ENCODE measurements at places on chromosomes 16 and 17. TPM values are rescaled to one million over a fixed set of nuclear protein-coding genes. Genes with fewer than 3 reads are reported as not detected.

DNA sequence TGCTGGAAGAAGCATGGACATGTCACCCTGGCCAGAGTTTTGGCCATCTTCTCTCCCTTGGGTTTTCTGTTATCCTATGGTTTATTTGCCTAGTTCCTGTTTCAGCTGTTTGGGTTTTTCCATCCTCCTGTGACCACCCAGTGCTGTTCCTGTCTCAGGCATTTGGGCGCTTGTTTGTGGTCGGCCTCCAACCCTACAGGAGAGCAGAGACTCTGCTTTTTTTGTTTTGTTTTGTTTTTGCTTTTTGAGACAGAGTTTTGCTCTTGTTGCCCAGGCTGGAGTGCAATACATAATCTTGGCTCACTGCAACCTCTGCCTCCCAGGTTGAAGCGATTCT lies 3.3 kb upstream of the ZC3H7A start:
- no peak for DNase-seq

- DNase-seq, result no peak
Observed at GRCh38 chr16:265002-265529, 10.7 kb downstream of the RGS11 start.

DNA sequence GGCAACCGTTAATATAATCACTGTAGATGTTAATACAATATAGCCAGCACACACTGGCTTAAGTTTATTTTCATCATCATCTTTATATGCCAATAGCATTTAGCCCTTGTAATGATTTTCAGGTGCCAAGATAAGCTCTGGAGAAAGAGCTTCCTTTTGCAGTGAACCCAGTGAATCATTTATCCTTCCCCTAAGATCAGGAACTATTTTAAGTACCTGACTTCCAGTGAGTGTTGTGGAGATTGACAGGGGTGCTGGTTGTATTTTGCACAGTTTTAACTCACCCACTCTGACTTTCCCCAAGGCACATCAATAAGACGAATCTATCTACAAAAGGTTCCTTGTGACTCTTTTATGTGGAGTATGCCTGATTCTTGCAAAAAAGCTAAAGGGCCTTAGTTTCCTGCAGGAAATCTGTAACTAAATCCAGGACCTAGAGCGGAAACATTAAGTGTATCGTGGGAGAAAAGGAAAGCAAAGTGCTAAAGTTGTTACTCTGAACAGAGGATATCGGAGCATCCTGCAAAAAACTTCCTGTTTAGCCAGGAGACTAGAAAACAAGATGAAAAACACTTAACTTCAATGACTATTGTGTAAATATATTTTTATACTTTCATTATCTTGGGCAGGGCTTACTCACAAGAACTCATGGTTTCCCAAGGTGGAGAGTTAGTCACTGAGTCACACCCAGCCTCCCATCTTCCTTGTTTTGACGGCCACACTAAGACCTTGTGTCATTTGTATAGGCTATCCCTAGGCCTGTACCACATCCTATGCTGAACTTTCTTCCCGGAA lies 183.6 kb downstream of the MAP2K6 start:
- DNase-seq, result no peak

DNA sequence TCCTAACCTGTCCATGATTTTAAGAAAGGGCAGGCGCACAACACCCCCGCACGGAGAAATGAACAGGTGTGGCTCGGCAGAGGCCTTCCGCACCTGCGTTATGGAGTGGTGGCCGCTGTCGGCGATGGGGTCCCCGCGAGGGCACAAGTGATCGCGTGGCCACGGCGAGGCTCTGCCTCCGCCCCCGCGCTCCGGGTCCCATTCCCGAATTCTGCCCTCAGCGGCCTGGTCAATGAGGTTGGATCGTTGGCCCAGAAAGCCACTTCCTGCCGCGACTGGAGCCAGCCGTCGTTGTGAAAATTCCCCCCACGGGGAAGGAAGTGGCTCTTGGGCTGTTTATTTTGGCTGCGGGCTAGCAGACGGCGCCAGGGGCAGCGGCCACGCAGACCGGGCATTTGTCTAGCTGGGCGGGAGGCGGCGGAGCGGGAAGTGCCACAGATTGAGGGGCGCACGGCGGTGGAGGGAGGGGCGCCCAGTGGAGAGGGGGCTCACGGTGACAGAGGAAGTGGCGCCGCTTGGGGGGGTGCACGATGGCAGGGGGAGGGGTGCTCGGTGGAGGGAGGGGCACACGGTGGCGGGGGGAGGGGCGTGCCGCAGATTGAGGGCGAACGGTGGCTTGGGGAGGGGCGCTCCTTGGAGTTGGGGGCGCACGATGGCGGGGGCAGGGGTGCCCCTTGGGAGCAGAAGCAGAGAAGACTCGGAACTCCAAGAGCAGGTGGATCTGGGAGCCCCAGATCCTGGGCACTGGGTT lies 25.0 kb downstream of the MRC2 start:
- DNase-seq, result peak; percentile 67

DNA sequence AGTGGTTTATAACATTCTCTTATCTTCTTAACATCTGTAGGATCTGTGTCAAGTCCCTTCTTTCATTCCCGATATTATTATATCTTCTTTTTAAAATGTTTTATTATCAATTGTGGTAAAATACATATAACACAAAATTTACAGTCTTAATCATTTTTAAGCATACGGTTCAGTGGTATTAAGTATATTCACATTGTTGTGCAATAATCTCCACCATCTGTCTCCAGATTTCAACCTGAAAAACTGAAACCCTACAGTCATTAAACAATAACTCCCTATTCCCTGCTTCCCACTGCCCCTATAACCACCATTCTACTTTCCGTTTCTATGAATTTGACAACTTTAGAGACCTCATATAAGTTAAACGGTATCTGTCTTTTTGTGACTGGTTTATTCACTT lies 45.5 kb downstream of the CEP112 start:
- DNase-seq, result no peak

- DNase-seq, result no peak
Observed at GRCh38 chr16:74718741-74719610, 18.3 kb upstream of the MLKL start.

DNA sequence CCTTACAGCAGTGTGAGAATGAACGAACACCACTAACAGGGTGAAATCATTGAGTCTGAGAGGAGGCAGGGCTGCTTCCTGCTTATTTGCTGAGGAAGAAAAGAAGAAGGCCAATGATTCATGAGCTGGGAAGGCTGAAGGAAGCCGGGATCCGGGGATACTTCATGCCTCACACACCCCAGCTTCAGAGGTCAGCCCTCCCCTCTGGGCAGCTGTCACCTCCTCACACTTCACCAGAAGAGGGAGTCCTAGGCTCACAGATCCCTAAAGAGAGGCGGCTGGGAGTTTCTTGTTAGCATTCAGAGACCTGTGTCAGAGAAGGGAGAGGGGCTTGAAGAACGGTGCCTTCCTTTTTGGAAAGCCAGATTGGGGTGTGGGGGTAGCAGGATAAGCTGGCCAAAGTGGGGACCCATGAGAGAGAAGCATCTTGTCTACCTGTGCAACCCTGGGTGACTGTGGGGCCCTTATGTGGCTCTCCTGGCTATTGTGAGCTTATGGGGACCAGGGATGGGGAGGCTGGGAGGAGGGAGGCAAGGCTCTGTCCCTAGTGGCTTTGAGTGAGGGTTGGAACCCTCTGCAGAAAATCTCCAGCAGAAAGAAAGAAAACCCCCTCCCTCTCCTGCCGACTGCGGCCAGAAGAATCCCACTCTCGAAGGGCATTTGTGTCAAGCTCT lies 94.6 kb downstream of the RGS9 start:
- DNase-seq, result peak; percentile 31

DNA sequence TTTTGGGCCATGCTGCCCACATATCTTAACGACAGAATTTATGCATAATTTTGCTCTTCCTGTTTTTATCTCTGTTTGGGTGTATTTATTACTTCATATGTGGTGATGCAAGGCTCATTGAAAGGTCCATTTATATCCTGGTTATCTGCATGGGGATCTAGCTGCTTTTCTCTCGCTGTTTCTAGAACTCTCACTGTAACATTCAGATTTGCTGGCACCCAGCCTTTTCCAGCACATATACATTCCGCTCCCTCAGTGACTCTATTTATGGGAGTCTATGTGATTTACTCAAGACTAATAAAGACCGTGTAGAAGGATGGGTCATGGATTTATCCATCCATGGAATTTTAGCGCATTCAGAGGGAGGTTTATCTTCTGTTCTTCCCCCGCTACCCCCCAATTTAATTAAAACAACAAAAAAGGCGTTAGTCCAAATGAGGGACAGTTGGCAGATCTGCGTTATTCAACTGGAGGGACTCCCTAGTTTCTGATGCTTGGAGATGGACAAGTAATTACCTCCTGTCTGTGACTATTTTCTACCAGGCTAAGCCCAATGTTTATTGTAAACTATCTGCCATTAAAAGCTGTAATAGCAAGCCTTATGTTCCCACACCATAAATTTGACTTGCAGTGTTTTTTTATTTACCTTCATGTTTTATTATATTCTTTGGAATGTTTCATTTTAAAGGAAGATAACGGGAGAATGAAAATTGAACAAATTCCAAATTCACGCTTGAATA lies 19.8 kb upstream of the MARCHF10 start:
- no peak for DNase-seq

DNA sequence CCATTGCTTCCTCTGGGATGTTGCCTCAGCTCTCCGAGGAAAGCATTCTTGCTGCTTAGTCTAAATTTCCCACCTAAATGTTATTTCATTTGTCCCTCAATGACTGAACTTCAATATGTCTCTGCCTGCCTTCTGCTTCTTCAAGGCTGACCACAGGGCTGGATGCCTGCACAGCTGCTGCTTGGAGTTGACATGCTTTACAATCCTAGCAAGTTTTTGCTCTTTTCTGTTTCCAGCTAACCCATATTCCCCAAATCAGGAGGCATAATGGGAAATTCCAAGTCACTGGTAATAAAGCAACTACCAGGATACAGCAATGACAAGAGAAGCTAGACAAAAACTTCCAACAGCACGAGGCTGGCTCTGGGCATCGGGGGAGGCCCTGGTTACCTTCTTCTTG lies 48.9 kb downstream of the GTF3C1 start:
- DNase-seq, result no peak

DNA sequence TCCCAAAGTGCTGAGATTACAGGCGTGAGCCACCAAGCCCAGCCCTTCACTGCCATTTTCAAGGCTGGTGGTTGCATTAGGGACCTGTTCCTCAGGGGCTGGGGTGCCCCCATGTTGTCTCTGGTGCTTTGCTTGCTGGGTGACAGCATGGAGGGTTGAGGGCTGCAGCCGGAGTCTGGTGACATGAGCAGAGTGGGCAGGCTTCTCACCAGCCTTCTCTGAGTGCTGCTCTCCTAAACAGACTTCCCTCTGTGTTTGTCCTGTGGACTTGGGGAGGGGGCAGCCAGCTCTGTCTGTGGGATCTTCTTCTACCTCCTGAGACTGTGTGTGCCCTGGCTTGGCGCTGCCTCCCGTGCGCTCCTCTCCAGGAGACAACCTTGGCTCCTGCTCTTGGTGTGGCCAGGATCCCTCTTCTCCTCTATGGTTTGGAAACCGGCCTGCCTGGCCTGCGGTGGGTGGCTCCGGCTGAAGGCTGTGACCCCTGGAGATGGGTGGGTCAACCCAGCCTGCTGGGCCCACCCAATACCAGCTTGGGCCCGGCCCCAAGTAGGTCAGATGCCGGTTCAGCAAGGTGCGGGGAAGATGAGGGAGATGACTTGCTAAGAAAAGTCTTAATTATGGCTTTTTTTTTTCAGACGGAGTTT lies 72.1 kb downstream of the PDPK1 start:
- DNase-seq, result no peak

GRCh38 chr17:65099941-65100315 lies 37.2 kb upstream of the RGS9 start:
- DNase-seq, result peak; percentile 73

DNA sequence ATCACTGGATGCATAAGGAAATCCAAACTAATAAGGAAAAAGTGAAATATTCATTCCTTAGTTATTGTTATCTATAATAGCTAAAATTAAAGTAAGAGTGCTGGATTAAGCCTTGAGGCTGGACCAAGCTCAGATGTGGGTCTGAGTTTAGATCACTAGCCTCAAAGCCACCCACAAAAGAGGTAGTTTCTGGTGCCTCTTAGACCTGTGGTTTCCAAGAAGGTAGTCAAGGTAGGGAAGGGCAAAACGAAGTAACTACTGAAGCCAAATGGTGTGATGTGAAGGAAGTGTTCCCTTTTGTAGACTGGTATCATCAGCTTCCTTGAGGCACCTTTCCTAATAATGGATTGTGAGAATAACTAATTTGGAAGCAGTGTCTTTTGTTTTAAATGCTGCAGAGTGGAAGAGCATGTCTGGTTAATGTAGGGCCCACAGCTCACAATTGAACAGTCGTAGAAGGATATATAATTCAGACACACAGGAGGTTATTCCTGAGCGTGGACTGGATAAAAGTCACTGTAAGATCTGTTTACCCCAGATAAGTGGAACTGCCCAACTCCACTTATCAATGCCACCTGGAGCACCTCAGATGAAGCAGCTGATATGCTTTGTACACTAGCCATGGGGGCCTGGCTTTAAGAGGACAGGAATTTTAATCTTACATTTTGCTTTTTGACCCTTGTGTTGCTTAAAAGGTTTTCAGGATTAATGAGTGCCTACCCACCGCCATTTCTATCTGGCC lies 31.7 kb upstream of the LCMT1 start:
- no peak for DNase-seq

DNA sequence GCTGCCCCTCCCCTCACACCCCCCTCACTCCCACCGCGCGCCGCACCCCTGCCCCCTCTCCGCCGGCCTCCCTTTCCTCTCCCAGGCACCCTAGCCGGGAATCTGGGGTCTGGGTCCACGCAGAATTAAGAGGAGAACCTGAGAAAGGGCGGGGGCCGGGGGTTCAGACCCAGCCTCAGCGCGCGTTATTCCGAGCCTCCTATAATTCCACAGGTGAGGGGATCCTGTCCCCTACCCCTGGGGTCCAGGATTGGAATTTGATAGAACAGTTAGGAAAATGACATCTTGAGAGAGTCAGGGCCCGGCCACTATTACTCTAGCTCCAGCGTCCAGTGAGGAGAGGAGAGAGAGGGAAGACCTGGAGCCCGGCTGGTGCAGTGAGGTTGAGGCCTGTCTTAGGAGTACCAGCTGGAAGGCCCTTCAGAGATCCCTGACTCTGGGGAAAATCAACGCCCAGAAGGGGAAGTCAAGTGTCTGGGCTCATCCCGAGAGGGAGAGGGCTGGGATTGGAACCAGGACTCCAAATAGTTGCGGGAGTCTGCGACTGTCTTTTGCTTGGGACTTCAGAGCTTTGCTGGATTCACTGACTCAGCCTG lies 17.3 kb downstream of the GRB7 start:
- DNase-seq, result no peak

NTN3 gene
- total RNA-seq, result not detected

MYO19 gene
- 65.7 TPM for total RNA-seq

POLR2C gene
- 57.8 TPM for total RNA-seq

DYNLL2 gene
- 25.2 TPM for total RNA-seq

CDK3 gene
- total RNA-seq, result 13.2 TPM

PPP1R27 gene
- not detected for total RNA-seq

Measured in B cell (primary cell).